Fibroblast of skin of left quadriceps (primary cell): ENCODE measurements at places on chromosomes 11 and 22.

GRCh38 chr11:126340960-126341606 is 14.4 kb upstream of the ST3GAL4 start:
- no peak for DNase-seq

- DNase-seq = no peak
Observed at GRCh38 chr22:36671404-36671803, 32.1 kb downstream of the CACNG2 start.

DNA sequence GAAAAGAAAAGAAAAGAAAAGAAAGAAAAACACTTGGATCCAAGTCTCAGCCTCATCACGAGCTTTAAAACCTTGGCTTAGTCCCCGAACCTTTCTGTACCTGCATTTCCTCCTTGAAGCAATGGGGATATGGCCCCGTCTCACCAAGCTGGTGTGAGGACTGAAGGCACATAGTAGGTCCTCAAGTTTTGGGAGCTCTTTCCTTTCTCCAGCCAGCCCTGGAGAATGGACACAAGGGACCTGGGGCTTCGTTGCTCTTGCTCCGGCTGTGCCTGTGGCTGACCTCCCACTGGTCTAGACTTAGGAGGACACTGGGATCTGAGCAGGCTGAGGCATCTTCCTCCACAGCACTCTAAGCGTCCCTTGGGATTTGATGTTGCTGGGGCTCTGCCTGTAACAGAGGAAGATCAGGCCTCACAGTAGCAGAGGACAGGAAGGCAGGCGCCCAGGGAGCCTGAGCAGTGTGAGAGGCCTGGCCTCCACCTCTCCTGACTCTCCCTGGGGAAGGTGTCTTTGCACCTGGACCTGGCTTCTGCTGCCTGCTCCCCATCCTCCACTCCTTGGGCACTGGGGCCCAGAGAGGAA is 32.8 kb downstream of the KCNC1 start:
- DNase-seq = no peak

- DNase-seq = no peak
Observed at GRCh38 chr11:122076512-122077120, 39.4 kb downstream of the BLID start.

DNA sequence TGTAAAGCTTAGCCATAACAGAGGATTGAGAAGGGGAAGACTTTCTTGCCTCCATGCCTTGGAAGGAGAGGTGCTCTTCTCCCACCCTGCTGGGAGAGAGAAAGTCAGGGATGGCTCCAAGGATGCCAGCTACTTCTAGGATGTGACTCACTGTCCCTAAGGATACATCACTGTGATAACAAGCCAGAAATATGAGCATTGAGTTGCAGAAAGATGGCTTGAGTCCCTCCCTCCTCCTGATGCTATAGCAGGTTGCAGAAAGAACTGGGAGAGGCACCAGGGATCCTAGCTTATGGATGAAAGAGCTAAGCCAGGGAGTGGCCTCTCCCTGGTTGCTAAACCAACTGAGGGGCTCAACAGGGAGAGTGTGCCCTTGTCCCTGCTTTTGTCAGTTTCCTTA is 27.8 kb upstream of the FJX1 start:
- DNase-seq = no peak

DNA sequence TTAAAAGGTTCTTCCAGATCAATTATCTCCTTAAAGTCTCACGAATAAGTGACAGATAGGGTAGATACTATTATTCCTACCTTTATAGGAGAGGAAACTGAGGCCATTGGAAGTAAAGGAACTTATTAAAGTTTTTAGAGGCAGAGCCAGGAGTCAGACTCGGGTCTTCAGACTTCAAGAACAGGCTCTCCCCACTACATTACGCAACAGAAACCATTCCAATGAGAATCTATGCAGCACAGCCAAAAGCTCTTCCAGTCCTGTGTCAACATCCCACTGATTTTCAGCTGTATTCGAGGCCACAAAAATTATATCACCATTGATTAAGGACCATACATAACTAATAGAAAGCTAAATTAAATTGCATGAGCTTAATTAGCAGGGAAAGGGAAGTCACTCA is 77.4 kb downstream of the RELT start:
- no peak for DNase-seq

DNA sequence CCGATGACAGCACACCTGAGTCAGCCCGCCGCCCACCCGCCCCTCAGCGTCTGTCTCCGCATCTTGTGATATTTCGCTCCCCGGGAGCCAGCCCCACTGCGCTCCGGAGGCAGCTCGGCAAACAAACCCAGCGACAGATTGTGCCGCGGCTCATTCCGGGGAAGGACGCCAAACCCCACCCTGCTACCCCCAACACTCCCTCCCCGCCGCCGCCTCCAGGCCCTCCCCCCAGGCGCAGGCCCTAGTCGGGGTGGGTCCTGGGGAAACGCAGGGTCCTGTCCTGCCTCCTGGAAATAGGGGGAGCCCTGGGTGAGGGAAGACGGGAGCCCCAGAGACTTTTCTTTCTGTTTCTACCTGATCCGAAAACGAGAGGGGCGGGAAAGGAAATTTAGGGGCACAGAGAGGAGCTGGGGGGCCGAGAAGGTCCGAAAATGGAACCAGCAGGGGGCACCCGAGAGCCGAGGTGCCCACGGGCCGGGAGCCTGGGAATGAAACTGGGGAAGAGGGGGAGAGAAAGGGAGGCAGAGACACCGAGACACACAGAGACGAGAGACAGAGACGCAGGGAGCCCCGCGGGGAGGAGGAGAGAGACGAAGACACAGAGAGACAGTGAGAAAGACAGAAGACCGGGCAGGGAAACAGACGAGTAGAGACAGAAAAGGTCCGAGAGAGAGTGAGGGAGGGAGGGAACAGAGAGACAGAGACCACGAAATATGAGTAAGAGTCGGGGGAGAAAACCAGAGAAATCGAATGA is 1.7 kb upstream of the RTN4RL2 start:
- no peak for DNase-seq

DNA sequence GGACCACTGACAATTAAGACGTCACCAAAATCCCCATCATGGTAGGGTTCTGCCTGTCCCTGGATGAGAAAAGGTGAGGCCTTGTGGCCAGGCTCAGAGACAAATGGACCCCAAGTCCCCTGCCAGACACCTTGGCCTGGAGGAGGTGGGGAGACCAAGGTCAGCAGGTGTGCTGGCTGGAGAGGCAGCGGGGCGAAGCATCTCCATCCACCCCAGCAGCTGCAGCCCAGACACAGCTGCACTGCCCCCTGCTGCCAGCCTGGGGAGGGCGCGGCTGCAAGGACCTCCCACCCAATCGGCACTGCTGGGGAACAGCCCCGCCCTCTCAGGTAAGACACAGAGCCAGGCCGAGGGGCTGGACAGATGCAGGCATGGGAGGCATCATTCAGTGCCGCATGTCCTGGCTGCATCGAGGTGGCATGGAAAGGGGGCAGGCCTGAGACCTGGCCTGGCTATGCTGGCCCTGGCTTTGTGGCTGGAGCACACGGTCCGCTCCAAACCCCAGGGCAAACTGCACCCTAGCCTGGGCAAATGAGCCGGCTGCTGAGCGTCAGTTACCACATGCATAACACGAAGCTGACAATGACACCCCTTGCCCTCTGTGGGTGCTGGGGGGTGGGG is 12.2 kb upstream of the MFNG start:
- DNase-seq = no peak
